ENCODE measurements at places on chromosomes 3 and 15.
A peak's percentile ranks its signal among the peaks of the same experiment; 100 is the strongest.

DNA sequence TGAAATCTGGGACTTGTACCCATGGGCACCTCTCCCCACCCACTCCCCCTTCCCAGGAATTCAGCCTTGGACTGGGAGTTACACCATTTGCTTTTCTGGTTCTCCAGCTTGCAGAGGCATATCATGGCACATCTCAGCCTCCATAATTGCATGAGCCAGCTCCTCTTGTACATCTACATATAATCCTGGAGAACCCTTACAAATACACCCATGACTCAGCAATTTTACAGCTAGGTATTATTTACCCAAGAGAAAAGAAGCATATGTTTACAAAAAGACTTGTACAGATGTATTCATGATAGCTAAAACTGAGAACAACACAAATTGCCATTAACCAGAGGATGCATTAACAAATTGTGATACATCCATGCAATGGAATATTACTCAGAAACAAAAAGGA, 58.4 kb downstream of the RPLP1 start:
- DNase-seq, result no peak

DNA sequence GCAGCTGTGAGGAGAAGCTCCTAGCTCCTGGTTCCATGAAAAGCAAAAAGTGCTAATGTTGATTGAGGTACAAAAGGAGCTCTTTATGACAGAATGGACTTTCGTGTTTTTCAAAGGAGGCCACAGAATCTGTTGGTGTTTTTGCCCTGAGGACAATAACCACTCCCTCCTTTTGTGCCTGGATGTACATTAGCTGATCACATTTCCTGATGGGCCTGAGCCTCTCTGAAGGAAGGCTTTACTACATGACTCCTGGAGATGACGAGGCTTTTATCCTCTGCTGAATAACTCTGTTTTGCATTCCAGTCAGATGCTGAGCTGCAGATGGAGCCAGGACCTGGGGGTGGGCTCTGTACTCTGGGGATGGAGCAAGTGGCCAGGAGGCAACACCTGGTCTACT, 301.9 kb downstream of the CACNA2D3 start:
- DNase-seq, result no peak

DNA sequence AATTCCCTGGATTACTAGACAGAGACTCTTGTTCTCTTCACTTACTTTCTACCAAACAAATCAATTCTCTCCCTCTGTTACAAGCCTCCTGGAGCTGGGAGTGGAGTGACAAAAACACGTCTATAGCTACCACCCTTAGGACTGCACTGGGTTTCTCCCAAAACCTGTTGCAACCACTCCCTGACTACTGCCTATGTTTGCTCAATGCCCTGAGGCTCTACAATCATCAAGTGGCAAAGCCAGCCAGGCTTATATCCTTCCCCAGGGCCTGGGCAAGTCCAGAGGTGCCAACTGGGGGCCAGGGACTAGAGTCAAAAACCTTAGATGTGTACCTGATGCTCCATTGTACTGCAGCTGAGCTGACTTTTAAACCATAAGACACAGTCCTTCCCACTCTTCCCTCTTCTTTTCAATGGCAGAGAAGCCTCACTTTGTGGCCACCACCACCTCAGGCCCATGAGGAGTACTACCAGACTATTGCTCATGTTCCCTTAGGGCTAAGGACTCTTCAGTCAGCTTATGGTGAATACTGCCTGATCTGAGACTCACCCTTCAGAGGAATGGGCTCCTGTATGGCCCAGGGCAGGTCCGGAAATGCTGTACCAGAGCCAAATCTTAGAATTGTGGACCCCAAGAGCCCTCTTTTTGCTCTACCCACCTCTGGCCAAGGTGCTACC, 125.4 kb upstream of the PLCL2 start:
- DNase-seq, result no peak

DNA sequence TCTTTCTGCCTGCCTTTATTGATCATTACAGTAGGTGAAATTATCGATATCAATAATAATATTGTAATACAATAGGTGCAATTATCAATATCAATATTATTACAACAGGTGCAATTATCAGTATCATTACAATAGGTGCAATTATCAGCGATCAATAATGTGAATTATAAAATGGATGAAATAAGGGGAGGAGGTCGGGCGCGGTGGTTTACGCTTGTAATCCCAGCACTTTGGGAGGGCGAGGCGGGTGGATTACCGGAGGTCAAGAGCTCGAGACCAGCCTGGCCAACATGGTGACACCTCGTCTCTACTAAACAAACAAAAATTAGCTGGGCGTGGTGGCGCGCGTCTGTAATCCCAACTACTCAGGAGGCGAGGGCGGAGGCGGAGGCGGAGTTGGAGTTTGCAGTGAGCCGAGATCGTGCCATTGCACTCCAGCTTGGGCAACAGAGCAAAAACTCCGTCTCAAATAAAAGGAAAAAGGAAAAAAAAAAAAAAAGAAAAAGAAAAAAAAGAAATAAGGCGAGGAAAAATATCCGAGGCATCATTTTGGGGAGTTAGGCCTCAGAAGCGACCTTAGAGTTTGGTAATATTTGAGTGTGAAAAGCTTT, 611 bp upstream of the BNIP2 start:
- peak; percentile 72 for DNase-seq

- DNase-seq, result no peak
Measured at GRCh38 chr3:10334042-10334441, 13.1 kb upstream of the SEC13 start.

DNA sequence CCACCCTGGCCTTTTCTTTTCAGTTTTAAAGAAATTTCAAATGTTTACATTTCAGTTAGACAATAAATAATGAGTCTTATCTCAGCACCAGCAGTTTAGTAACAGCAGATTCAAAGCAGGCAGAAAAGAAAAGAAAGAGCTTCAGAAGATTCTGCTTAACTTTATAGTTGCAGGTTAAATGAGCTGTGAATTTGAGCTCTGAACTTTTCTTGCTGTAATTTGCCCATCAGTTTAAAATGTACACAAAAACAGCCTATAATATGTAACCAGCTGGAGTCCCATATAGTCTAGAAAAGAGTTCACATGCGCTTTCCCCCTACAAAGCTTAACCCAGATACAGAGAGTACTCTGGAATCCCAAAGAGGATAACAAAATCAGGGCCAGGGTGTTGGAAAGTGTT, 59.7 kb upstream of the SIAH2 start:
- DNase-seq, result no peak

DNA sequence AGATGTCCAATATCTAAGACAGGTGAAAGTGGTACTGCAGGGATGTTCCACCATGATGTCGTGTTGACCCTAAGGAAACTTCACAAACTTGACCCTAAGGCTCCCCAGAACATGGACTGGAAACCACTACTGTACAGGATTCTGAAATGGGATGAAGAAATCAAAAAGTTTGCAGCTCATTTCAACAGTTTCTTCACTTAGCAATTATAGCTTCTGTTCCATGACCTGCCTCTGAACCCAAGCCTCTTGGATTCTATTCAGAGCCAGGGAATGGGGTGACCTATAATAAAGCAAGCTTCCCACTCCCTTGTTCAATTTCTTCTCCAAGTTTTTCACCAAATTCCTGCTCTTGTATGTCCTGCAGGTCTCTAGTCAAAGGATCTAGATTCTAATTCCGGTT, 40.7 kb downstream of the DUT start:
- no peak for DNase-seq

DNA sequence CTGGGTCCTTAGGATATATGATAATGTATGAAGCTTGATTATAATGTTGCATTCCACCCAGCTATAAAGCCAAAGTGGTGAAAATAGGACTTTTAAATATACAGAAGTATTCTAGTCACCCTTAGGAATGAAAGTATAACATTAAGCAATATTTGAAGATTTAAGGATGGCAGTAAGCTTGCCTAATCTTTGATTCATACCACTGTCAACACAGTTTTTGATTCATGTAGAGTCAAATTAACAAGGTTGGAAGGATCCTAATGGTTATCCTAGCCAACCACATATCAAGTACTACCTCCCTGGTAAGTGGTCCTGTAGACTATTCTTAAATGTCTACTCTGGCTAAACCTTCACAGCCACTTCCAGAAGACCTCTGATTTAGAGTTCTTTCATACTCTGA, 18.6 kb downstream of the ARIH1 start:
- DNase-seq, result no peak

GRCh38 chr15:62887113-62887570, 155.4 kb upstream of the TPM1 start:
- DNase-seq, result no peak

All from CD4-positive, alpha-beta T cell treated with Interleukin-6 for 4 hours (primary cell).